Thoracic aorta (tissue), 2 donors: ENCODE measurements at places on chromosomes 2 and 18. TPM values are rescaled to one million over a fixed set of nuclear protein-coding genes. Genes with fewer than 3 reads are reported as not detected.

DNA sequence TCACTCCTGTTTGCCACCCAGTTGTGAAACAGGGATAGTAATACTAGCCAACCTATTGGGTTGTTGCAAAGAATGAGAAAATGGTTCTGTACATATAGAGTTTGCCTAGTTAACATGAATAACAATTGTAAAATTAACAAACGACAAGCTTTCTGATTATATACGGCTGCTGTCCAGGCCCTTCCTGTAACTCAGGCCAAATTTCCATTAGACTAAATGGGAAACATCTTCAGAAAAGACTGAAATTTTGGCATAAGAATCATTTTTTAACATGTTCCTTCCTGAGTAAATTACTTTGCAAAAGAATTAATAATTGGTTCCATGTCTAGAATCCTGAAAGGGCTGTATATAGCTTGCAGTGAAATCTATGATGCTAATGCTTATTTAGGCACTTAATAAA lies 117.7 kb upstream of the SATB2 start:
- DNase-seq: no peak

GRCh38 chr18:78517973-78518372 lies 461.6 kb upstream of the SALL3 start:
- DNase-seq: no peak

GRCh38 chr18:9913151-9913525 lies 678 bp upstream of the VAPA start:
- no peak for DNase-seq

- no peak for DNase-seq
Measured at GRCh38 chr2:239777219-239777618, 247.9 kb downstream of the NDUFA10 start.

GRCh38 chr2:66001538-66001937 lies 433.4 kb upstream of the MEIS1 start:
- DNase-seq: no peak

DNA sequence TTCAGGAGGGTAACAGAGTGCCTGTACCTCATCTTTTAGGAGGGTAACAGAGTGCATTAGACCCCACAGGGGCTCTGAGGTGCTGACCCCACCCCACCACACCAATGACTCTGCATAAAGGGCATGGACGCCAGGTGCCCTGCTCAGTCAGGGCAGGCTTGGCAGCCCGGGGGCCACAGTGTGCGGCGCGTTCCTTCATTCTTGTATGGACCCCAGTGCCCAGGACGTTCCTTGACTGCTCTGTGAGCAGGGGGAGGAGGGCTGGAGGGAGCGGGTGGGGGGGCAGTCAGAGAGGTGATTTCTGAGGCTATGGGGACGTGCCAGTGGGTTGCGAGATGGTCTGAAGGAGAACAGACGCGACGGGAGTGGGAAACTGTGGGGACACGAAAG lies 168.7 kb upstream of the NCK2 start:
- DNase-seq: no peak

DNA sequence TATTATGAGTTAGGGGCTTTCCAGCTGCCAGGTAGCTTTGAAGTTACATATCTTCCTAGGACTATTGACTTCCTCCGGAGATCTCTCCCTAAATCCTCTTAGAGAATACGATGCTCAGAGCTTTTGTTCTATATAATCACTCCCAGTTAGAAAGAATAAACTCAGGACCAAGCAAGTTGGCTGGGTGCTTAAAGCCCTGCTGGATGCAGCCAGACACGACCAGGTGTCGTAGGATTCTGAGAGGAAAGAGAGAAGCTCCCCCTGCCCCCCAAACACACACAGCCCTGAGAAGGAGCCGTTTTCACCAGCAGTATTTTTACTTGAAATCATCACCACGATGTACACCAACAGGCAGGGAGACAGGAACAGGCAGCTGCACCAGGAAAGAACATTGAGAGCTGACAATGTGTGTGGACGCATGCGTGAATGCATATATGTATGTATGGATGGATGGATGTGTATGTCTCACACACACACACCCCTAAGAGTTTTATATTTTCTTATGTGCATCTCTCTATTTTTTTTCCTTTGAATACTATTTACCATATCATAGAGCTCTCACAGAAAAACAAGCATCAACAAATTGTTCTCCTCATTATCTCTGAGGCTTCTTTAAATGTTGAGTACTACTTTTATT lies 382.6 kb downstream of the EPHA4 start:
- DNase-seq: no peak

DNA sequence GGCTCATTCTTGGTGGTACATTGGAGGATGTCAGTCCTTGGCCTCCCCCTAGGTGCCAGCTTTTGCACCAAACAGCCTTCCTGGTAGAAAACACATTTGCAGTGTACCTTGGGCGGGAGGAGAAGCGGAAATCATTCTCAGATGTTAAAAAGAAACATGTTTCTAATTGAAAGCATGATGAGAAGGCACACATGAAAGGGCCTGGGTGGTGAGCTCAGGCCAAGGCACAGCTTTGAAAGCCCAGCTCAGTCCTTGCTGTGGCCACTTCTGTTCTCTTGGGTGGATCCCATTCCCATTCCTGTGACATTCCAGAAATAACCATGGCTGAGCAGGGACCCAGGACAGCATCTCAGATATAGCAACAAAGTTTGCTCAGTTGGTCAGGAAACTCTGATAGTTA lies 71.5 kb downstream of the LTBP1 start:
- DNase-seq: no peak

GRCh38 chr18:14974576-14974975 lies 226.6 kb downstream of the ANKRD30B start:
- DNase-seq: no peak

GRCh38 chr2:208711598-208711997 lies 305.0 kb downstream of the PTH2R start:
- DNase-seq: no peak

- no peak for DNase-seq
Measured at GRCh38 chr2:95058989-95059641, 33.6 kb downstream of the MAL start.

DNA sequence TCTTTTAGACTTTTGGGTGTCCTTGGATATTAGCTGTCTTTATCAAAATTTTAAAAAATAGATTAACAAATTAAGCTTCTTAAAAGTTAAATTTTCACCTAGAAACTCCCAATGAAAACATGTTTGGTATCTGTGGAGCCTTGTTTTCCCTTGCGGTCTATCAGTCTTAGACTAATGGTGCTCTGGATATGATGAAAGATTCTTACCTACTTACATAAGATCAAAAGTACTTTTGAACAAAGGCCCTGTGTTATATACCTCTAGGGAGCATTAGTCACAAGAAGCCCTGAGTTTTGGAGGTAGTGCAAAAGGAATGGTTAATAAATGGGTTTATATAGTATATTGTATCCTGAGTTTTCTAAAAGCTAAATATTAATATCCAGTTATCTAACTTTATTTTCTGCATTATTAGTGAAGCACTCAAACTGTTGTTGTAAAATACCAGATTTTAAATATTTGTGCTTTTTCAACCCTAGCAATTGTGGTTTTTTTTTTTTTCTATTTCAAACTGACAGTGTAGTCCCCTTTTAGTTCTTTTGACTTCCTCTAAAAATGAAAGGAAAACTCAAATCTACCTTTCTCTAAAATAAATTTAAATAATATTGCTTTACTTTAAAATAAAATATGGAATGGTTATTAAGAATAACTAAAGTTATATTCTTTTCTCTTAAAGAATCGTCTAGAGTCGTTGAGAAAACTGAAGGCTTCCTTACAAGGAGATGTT lies 18.1 kb downstream of the NDC80 start:
- DNase-seq: no peak

DNA sequence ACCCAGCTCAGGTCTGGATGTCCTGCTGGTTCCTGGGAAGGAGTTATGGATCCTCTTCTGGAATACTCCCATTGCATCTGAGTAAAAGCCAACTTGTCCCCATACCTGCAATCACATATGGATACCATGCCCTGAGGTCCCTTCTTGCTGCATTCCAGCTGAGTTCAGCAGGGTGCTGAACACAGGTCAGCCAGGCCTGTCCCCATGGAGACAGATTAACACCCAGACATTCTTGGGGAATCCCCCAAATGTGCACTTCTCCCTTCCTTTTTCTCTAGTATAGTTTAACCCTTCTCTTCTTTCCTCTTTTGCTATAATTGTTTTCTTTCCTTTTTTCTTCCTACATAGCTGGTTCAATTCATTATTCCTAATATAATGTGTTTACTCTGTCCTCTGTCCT lies 799.6 kb upstream of the HS6ST1 start:
- no peak for DNase-seq

GRCh38 chr2:33620-34019 lies 12.7 kb downstream of the FAM110C start:
- no peak for DNase-seq

DNA sequence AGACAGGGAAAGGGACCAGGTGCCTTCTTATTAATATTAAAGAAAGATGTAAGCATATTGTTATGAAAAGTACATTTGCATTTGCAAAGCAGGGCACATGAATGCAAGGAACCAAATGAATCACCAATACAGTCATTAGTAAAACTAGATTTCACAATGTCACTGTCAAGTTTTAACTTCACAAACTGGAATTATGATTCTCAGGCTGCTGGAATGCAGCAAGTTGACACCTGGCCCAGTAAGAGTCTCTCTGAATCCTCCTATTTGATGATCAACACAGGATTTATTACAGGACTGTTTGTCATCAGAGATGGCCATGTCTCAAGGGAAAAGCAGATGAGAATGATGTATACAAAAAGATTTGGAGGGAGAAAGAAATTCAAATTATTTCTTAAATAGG lies 72.9 kb upstream of the STK39 start:
- DNase-seq: no peak

DNA sequence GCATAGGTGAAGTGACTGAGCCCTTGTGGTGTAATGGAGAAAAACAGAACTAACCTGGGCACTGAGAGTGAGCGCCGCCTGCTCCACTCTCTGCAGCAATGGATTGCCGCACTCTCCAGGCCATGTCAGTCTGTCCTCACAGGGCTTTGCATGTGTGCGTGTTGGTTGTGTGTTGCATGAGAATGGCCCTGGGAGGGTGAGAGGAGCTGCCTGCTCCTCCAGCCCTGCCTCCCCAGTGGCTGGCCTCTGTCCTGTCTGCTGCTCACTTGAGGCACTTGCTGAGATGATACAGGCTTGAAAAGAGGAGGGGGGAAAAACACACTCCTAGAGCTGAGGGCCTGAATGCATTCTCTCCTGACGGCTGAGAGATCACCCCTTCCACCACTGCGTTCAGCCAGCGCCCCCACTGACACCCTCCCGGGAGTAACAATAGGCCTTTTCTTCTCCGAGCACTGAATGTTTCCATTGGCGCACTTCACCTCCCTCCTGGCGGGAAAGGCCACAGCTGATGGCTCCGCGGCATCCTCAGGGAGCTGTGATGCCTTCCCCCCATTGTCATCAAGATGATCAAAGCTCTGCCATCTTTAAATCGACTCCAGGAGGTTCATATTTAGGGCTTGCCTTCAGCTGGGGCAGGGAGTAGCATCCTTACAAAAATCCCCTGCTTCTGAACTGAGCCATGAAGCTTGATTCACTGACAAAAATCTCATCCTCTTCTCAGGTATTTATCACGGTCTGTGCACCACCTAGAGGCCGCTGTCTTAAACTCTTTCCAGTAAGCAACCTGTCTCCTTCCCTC lies 49.9 kb upstream of the DAPL1 start:
- DNase-seq: no peak

DNA sequence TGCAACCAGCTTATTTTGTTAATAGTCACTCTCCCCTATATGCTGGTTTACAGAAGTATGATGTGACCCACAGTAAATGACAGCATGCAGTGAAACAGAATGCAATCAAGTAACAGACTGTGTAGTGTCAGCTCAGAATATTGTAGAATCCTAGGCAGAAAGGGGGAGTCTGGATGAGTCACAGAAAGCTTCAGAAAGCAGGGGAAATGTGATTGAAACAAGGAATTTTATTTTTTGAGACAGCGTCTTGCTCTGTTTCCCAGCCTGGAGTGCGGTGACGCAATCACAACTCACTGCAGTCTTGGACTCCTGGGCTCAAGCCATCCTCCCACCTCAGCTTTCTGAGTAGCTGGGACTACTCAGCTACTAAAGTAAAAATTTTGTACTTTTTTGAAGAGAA lies 219.9 kb upstream of the FBXO11 start:
- DNase-seq: no peak

GRCh38 chr2:144348846-144349245 lies 171.1 kb downstream of the ZEB2 start:
- no peak for DNase-seq

DNA sequence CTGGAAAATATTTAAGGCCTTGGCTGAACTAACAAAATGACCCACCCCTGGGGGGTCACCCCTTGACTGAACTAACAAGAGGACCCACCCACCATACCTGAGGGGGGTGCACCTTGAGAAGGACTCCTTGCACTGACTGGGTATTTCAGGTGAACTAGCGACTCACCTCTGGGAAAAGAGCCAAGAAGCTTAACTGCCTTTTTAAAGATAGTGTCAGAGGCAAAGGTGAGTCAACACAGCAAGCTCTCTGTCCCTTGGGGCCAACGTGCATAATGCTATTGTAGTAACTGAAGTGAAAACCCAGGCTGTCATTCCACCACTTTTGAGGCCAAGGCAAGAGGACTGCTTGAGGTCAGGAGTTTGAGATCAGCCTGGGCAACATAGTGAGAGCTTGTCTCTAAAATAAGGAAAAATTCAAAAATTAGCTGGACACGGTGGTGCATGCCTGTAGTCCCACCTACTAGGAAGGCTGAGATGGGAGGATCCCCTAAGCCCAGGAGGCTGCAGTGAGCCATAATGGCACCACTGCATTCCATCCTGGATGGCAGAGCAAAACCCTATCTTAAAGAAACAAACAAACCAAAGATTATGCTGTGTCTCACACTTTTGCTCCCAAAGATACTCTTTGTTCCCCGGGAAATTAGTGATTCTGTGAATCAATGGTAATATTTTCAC lies 36.4 kb upstream of the ZCCHC2 start:
- DNase-seq: no peak

DNA sequence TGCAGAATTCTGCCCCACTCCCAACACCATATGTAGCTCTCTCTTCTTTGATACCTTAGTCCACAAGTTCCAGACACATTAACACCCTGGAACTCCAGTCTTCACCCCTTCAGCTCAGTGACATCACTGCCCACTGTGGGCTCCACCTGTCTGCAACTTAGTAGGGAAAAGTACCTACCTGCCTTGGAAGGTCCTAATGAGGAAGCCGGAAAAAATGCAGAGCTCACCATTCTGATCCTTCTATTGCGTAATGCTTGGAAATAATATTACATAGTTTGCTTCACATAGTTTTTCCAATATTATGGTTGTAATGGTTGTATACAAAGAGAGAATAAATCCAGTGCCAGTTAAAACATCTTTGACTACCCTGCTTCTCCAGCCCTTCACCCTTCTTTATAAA lies 738.4 kb downstream of the RNF144A start:
- DNase-seq: no peak

PLEK gene
- 20.7 TPM for total RNA-seq

DRC1 gene
- not detected for total RNA-seq

MALL gene
- 27.6 TPM for total RNA-seq

UGT1A5 gene
- total RNA-seq: not detected

PCBP1 gene
- total RNA-seq: 235 TPM

CRYGC gene
- total RNA-seq: not detected

MBD1 gene
- 107 TPM for total RNA-seq

DHRS9 gene
- 4.8 TPM for total RNA-seq

TSPYL6 gene
- total RNA-seq: not detected
